ENCODE measurements at places on chromosomes 13 and 19. TPM values are rescaled to one million over a fixed set of nuclear protein-coding genes. Genes with fewer than 3 reads are reported as not detected.

DNA sequence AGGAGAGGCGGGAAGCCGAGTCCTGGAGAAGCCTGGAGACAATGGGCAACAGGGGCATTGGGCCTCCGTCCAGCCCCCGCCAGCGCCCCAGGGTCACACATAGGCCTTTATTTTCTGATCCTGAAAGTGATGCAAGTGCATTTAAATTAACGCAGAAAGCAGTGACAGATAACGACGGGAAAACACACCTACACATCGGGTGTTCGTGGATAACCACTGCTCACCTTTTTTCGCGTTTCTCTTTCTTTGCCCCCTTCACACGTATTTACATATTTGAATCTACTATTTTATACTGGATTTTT is 30.4 kb upstream of the GRTP1 start:
- no peak for DNase-seq
- no peaks in the 10 kb centered on the region for H3K36me3 ChIP-seq
- no peak overlapping the region for H3K4me3 ChIP-seq
- no peaks in the 10 kb centered on the region for H3K27me3 ChIP-seq

Gene DACT3
- total RNA-seq: 1.2 TPM

- H3K4me1 ChIP-seq: peaks cover 4% of the 10 kb centered on the region
- peaks cover 21% of the 10 kb centered on the region for H3K27me3 ChIP-seq
- H3K27ac ChIP-seq: no peak overlapping the region
Measured at GRCh38 chr19:38255383-38256014, 675 bp downstream of the PPP1R14A start.

DNA sequence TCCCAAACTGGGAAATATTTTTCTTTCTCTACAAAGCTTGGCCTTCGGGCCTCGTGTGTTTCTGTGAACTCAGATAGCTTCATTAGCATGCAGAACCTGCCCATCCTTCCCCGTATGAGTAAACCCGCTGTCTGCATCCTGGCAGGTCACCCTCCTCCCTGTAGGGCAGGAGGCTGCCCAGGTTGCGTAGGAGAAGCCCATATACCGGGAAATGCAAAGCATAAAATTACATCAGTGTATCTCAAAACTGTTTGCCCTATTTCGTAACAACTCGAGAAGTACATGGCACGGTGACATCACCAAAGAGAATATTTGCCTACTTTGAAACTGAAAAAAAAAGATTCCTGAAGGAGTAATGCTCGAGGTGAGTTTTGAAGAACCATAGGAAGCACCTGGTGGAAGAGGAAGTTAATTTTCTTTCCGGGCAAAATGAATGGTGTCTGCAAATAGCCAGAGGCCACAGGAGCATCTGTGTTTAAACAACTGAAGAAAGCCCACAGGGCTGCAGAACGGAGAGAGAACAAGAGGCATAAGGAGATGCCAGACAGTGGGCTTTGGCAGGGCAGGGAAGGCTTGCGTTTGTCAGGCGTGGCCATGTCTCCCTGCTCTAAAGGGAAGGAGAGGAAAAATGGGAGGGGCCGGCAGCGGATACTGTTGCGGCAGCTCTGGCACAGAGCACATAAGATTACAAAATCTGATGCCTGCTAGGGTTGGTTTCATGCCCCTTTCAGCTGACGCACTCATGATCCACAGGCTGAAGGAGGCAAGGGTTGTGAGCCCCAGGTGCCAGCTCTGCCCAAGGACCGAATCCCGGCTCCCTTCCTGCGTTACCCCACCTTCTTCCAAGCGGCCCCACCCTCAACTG is 81.4 kb downstream of the IRS2 start:
- H3K36me3 ChIP-seq: no peaks in the 10 kb centered on the region
- peaks cover 31% of the 10 kb centered on the region for H3K4me1 ChIP-seq
- no peaks in the 10 kb centered on the region for H3K27me3 ChIP-seq
- no peak overlapping the region for H3K4me3 ChIP-seq
- no peak overlapping the region for H3K27ac ChIP-seq

Gene DNAAF3
- 0.24 TPM for total RNA-seq

DNA sequence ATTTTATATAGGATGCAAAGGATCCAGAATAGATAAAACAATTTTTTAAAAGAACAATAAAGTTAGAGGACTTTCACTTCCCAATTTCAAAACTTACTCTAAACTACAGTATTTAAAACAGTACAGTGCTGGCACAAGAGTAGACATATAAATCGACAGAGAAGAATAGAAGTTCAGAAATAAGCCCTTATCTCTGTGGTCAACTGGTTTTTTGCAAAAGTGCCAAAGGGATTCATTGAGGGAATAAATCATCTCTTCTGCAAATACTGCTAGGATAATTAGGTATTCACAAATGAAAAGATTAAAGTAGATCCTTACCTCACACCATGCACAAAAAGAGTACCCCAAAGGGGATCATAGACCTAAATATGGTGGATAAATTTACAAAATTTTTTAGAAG is 431.0 kb upstream of the HTR2A start:
- H3K36me3 ChIP-seq: no peaks in the 10 kb centered on the region
- no peak for DNase-seq
- H3K4me1 ChIP-seq: no peaks in the 10 kb centered on the region
- H3K27me3 ChIP-seq: no peaks in the 10 kb centered on the region
- no peak overlapping the region for H3K27ac ChIP-seq

Gene FCGBP
- total RNA-seq: 4.6 TPM

- no peaks in the 10 kb centered on the region for H3K27me3 ChIP-seq
- H3K4me3 ChIP-seq: no peak overlapping the region
- no peak for DNase-seq
- no peak overlapping the region for H3K27ac ChIP-seq
Measured at GRCh38 chr19:49564616-49565045, 15.7 kb downstream of the NOSIP start.

- no peaks in the 10 kb centered on the region for H3K27me3 ChIP-seq
- no peak overlapping the region for H3K27ac ChIP-seq
- no peak for DNase-seq
- no peak overlapping the region for H3K4me3 ChIP-seq
Measured at GRCh38 chr13:84447640-84447978, 565.3 kb upstream of the SLITRK1 start.

GRCh38 chr13:50375792-50376191 is 360.5 kb downstream of the KCNRG start:
- no peaks in the 10 kb centered on the region for H3K27me3 ChIP-seq
- DNase-seq: no peak
- no peak overlapping the region for H3K27ac ChIP-seq
- H3K4me3 ChIP-seq: no peak overlapping the region

Gene FUT6
- under 0.01 TPM for total RNA-seq

GRCh38 chr19:13429563-13429962 is 76.7 kb downstream of the CACNA1A start:
- H3K27me3 ChIP-seq: no peaks in the 10 kb centered on the region
- H3K27ac ChIP-seq: no peak overlapping the region
- H3K4me1 ChIP-seq: no peaks in the 10 kb centered on the region
- H3K4me3 ChIP-seq: no peak overlapping the region
- no peaks in the 10 kb centered on the region for H3K36me3 ChIP-seq

DNA sequence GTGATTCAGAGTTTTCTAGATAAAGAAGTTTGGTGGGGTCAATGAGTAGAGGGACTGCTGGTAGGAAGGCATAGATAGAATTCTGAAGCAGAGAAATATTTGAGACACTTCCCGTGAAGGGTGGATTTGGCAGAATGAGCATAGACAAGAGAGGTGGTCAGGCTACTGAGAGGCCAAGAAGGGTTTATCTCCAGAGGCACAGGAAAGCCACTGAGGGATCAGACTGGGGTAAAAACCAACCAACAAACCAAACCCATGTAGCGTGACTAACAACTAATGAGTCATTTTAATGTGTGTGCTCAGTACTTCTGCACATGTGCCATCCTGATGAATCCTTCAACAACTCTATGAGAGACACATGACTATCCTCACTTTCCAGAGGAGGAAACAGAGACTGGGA is 60.0 kb upstream of the SERP2 start:
- no peak overlapping the region for H3K4me3 ChIP-seq
- H3K4me1 ChIP-seq: peaks cover 12% of the 10 kb centered on the region
- H3K27me3 ChIP-seq: no peaks in the 10 kb centered on the region
- H3K27ac ChIP-seq: no peak overlapping the region
- no peaks in the 10 kb centered on the region for H3K36me3 ChIP-seq

Gene PRKCSH
- total RNA-seq: 62.9 TPM

DNA sequence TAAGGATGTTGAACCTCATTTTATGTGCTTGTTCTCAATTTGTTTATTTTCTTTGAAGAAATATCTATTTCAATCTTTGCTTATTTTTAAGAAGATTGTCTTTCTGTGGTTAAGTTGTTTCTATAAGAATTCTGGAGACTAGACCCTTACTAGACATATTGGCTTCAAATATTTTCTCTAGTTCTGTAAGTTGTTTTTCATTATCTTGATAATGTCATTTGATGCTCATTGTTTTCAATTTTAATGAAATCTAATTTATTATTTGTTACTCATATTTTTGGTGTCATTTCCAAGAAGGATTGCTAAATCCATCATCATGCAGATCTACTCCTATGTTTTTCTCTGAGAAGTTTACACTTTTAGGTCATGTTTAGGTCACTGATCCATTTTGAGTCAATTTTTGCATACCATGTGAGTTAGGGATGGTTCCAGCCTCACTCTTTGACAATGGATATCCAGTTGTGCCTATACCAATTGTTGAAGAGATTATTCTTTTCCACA is 874.8 kb upstream of the SLITRK6 start:
- no peak overlapping the region for H3K27ac ChIP-seq
- no peaks in the 10 kb centered on the region for H3K27me3 ChIP-seq
- no peak overlapping the region for H3K4me3 ChIP-seq
- DNase-seq: no peak
- H3K36me3 ChIP-seq: no peaks in the 10 kb centered on the region

Gene FPR2
- total RNA-seq: 1.2 TPM

DNA sequence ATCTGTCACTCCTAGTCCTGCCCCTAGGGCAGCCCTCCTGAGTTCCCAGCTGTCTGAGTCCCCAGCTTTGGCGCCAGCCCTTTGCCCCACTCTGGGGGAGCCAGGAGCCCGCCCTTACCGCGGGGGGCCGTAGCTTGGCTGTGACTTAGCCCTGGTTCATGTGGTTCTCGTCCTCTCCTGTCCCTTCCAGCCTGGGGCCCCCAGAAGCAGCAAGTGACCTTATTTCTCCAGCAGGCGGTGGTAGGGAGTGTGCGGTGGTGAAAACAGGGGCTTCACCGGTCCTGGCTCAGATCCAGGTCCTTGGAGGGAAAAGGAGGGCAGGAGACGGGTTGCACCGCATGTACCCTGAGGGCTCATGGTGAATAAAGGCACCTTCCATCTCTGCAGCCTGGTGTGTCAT is 7.9 kb downstream of the GIPC3 start:
- H3K4me1 ChIP-seq: no peaks in the 10 kb centered on the region
- no peak for DNase-seq
- no peaks in the 10 kb centered on the region for H3K36me3 ChIP-seq
- no peak overlapping the region for H3K4me3 ChIP-seq
- no peaks in the 10 kb centered on the region for H3K27me3 ChIP-seq

- no peak overlapping the region for H3K27ac ChIP-seq
- H3K4me1 ChIP-seq: no peaks in the 10 kb centered on the region
- no peak overlapping the region for H3K4me3 ChIP-seq
Measured at GRCh38 chr19:47549261-47549862, 23.6 kb downstream of the ZNF541 start.

- no peaks in the 10 kb centered on the region for H3K4me1 ChIP-seq
- H3K27me3 ChIP-seq: no peaks in the 10 kb centered on the region
- H3K36me3 ChIP-seq: no peaks in the 10 kb centered on the region
- DNase-seq: no peak
- no peak overlapping the region for H3K4me3 ChIP-seq
- no peak overlapping the region for H3K27ac ChIP-seq
Measured at GRCh38 chr13:90968166-90968904, 379.2 kb upstream of the MIR17HG start.

GRCh38 chr13:43041369-43041921 is 18.1 kb downstream of the DNAJC15 start:
- no peak for DNase-seq
- H3K4me3 ChIP-seq: no peak overlapping the region
- no peaks in the 10 kb centered on the region for H3K36me3 ChIP-seq
- H3K27me3 ChIP-seq: no peaks in the 10 kb centered on the region
- H3K27ac ChIP-seq: no peak overlapping the region

GRCh38 chr13:28204690-28205443 is 66.5 kb downstream of the PAN3 start:
- H3K27ac ChIP-seq: no peak overlapping the region
- H3K4me1 ChIP-seq: no peaks in the 10 kb centered on the region
- H3K4me3 ChIP-seq: no peak overlapping the region
- no peaks in the 10 kb centered on the region for H3K27me3 ChIP-seq
- peaks cover 5% of the 10 kb centered on the region for H3K36me3 ChIP-seq
- no peak for DNase-seq

DNA sequence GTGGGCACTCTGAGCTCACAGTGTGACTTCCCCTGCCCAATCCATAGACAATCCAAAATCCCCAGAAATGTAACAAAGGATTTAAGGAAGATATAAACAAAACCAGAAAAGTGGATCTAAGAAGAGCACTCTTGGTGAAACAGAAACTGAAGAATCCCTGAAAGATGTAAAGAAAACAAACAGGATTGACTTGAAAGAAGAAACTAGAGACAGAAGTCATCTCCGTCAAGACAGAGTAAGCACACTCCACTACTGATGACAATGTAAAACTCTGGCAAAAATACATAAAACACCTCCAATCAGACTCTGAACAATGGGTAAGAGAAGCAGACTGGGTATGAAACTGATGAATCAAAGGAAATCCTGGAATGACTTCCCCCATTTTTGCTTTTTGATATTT is 13.5 kb downstream of the TUBGCP3 start:
- H3K4me3 ChIP-seq: no peak overlapping the region
- DNase-seq: no peak
- H3K27ac ChIP-seq: peak overlapping the region; percentile 65
- no peaks in the 10 kb centered on the region for H3K27me3 ChIP-seq
- no peaks in the 10 kb centered on the region for H3K36me3 ChIP-seq

DNA sequence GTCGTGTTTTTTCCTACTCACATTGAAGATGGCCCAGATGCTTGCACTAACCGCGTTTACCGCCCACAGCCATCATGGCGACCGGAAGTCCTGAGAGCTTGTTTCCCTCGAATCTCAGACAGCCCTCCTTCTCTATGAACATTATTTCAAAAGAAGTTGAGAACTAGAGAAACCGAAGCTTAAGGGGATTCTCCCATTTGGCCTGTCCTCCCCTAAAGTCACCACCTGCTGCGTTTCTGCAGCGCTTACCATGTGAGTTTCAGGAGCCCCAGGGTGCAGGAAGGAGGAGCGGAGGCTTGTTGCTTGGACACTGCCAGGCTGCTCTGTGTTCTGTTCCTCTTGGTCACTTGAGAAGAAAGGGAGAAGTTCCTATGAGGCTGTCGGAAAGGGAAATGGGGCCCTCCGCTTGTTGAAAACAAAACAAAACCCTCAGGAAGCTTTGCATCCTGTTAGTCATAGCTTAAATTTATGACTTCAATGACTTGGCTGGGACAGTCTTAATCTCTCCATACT is 6.2 kb downstream of the CARD8 start:
- peaks cover 32% of the 10 kb centered on the region for H3K36me3 ChIP-seq
- peak overlapping the region; percentile 97 for H3K27ac ChIP-seq
- H3K4me1 ChIP-seq: peaks cover 11% of the 10 kb centered on the region
- DNase-seq: peak; percentile 63
- peak overlapping the region; percentile 61 for H3K4me3 ChIP-seq
- no peaks in the 10 kb centered on the region for H3K27me3 ChIP-seq

- no peaks in the 10 kb centered on the region for H3K36me3 ChIP-seq
- no peak within 1 kb of the TSS for H3K4me3 ChIP-seq
- H3K4me1 ChIP-seq: no peaks in the 10 kb centered on the region
- no peak for DNase-seq
Measured at GRCh38 chr19:50203281-50204080, at the start of gene MYH14. TSS of gene MYH14 (plus strand) at chr19:50203622. CDS start at chr19:50210366, 6,744 bp downstream.

Gene ATP1A3
- total RNA-seq: 1.2 TPM
